RPMI7951 (cell line): ENCODE measurements at places on chromosomes 4 and X.

DNA sequence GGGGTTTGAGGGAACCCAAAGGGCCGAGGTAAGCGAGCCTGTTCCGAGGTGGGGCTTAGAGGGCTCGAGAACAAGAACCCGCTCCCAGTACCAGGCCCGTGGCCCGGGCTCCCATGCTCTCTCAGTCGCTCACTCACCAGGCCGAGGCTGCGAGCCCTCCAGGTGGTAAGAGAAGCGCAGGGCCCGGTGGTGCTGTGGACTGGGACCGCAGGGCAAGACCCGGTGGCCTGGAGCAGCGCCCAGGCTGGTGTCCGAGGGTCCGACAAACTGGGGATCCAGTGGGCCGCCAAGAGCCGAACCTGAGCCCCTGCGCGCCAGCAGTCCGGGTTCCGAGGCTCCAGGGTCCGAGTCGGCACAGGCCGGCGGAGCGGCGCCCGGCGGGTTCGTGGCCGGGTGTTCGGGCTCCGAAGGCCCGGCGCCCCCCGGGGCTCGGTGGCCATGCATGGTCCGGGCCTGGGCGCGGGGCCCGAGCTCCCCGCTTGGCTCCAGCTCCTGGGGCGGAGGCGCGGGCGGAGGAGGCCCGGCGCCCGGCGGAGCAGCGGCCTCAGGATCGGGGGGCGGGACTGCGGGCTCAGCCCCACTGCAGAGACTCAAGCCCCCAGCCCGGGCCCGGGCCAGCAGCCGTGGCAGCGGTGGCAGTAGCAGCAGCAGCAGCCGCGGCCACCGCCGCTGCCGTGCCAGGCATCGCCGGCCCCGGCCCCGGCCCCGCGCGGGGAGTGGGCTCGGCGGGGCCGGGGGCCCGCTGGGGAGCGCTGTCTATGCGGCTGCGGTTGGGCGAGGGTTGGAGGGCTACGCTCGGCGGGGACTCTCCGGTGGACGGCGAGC lies 833 bp downstream of the FGD1 start:
- DNase-seq = peak; percentile 33

DNA sequence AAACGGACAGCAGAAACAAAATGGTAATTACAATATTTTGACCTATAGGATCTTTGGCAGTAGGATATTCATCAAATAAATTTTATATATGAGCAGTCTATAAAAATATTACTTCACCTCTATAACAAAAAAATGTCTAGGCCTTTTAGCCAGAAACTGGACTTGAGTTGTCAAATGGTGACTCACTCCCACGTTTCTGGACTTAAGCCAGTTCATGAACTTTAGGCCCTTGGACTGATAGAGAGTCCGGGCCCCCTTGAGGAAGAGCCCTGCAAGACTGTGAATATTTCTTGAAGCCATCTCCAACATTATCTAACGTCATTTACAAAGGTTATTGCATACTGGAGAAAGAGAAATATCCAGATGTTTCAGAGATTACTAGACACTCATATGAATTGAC lies 106.8 kb upstream of the FAM47A start:
- DNase-seq = peak; percentile 4

- DNase-seq = no peak
Observed at GRCh38 chr4:16489226-16489625, 263.0 kb upstream of the TAPT1 start.

GRCh38 chr4:24890561-24891126 lies 22.2 kb downstream of the CCDC149 start:
- no peak for DNase-seq

DNA sequence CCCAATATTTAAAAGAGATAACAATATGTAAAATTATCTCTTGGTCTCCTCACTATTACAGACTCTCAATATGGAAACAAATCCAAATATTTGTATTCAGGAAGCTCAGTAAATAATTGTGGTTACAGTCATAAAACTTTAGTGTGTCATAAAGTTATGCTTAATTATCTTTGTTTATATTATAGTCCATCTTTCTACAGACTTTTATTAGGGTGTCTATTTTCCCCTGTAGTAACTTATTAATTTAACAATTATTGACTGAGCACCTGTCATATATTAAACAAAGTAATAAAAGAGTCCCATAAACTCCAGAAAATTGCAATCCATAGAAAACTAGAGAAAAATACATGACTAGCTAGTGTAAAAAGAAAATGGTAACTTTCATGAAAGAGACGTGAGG lies 61.6 kb upstream of the GPM6A start:
- DNase-seq = no peak

DNA sequence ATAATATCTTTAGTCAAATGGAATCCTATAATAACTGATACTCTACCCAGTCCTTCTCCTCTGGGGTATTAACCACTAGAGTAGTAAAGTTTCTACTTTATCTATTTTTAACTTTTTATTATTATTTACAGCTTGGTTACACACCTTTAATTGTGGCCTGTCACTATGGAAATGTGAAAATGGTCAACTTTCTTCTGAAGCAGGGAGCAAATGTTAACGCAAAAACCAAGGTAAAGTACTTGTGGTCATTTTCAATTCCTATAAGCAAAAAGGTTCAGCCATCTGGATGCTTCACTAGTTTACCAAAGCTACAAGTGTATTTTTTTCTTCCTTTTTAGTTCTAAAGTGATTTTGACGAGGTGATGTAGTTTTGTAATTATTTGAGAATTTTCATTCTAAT lies 238.8 kb downstream of the ANK2 start:
- DNase-seq = no peak

DNA sequence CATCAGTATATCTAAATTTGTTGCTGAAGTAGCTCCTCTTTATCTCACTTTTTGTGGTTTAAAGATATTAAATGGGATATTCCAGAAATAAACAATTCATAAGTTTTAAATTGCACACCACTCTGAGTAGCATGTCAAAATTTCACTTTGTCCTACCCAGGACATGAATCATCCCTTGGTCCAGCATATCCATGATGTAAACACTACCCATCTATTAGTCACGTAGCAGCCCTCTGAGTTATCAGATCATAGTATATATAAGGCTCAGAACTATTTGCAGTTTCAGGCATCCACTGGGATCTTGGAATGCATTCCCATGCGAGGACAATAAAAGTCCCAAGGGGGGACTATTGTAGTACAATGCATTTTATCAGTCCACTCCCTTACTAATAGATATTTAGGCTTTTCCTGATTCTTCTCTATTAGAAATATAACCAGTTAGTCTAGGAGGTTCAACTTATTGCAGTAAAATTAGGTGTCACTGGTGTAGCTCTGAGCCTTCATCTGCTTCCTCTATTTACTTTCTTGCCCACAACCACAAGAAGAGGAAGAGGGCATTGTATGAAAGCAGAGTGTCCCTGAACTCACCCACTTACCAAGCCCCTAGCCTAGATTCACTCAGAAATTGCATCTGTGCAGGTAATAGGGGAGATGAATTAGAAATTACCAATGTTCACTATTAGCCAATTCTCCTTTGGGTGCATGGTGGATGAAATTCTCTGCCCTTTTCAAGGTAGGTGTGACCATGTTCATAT lies 409.8 kb upstream of the GALNT7 start:
- peak; percentile 0 for DNase-seq

GRCh38 chr4:42306221-42307109 lies 90.8 kb upstream of the SHISA3 start:
- no peak for DNase-seq

DNA sequence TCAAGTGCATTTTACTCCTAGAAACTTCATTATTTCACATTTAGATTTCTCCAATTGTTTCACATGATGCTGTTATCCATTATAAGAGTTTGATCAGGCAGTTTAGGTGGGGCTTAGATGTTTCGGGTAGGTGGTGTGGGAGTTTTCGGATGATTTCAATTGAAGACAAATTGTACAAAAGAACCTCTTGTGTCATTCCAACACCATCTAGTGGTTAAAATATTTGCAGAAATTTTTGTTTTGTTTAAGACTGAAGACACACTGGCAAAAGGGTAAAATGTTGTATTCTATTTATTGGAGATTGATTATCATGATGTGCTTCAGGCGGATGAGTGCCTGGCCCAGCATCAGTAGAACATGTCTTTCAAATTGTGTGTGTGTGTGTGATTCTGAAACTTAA lies 212.7 kb downstream of the SH3BGRL start:
- no peak for DNase-seq

GRCh38 chrX:91414713-91415112 lies 19.9 kb upstream of the PABPC5 start:
- DNase-seq = no peak

DNA sequence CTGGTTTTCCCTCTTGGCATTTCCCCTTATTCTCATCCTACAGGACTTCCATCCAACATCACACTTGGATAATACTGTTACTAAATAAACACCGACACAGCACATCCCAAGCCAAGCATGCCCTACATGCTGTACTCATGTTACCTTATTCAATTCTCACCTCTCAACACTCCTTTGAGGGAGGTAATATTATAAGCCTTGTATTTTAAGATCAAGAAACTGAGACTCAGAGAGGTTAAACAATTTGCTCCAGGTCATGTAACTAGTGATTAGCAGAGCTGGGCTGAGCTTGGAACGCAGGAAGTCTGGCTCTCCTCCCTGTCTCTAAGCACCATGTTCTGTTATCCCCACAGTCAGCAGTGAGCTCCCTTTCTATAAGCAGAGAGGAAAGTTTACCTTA lies 333.6 kb upstream of the IGFBP7 start:
- no peak for DNase-seq

DNA sequence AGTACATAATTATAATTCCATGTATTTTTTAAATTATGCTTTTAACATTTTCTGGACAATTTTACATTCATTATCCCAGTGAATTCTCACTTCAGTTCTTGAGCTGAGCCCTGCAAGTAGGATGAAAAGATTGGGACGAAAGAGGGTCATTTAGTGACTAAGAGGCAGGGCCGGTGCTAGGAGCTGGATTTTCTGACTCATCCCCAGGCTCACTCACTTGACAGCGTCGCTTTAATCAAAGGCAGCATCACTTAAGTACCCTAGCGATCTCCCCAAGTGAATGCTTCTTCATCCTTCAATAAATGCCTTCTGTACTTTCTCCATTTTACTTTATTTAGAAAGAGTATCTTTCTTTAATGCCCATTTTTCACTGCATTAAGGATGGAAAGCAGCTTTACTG lies 263.6 kb downstream of the HS3ST1 start:
- DNase-seq = no peak

GRCh38 chr4:1683261-1683735 lies 815 bp downstream of the FAM53A start:
- peak; percentile 71 for DNase-seq

GRCh38 chr4:83556816-83557215 lies 20.9 kb downstream of the GPAT3 start:
- peak; percentile 35 for DNase-seq

DNA sequence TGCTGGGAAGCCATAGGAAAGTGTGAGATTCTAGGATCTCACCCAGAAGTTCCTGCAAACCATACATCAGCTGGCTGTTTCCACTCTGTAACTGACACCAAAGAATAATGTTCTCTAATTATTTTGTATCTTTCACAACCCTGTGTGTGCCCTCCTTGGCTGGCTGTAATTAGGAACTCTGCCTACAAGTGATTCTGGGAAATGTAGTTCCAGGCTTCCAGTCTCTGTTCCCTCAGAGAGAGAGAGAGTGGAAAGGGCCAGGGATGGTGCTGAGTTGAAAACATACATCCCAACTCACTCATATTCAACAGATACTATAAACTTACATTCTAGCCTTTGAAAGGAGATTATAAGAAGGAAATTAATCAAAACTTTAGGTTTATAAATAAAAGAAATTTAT lies 57.5 kb upstream of the C1QTNF7 start:
- no peak for DNase-seq

- peak; percentile 97 for DNase-seq
Observed at GRCh38 chrX:13223868-13224567, 95.8 kb downstream of the ATXN3L start.

DNA sequence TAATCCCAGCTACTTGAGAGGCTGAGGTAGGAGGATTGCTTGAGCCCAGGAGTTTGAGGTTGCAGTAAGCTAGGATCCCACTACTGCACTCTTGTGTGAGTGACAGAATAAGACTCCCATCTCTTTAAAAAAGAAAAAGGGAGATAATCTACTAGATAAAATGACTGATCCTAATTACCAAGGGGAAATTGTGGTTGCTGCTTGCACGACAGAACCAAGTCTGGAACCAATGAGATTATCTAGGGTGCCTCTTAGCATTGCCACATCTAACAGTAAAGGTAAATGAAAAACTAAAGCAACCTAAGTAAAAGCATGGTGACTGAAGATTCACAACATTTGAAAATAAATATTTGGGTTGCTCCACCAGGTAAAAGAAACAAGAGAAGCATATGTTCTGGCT lies 185.1 kb downstream of the PDHA2 start:
- no peak for DNase-seq

DNA sequence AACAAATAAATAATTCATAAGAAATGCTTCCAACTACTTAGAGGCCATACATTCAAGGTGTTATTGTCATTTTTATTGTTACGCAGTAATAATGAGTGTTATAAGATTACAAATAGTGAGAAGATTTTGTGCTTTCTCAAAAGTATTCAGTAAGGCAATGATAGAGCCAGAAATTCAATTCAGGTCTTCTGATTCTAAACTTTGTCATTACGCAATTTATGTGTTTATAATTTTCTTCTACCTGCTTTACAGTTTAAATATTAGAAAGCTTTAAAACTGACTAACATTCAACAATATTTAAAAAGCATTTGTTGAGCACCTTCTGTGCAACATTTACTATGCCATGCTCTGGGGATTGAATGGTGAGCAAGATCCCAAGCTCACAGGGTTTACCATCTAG lies 183.4 kb upstream of the ETNPPL start:
- DNase-seq = no peak
